ENCODE measurements at places on chromosomes 2 and 18.

DNA sequence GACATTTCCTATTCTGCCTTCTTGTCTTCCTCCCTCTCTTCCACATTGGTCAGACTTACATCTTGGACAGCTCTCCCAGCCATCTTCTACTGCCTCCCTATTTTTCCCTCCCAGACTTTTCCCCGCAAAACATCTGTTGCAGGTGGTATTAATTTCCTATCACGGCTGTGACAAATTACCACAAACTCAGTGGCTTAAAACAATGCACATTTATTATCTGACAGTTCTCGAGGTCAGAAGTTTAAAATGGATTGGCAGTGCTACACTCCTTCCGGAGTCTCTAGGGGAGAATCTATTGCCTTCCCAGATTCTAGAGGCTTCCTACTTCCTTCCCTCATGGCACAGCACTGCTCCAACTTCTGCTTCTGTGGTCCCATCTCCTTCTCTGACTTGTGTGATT is 33.3 kb downstream of the STRADB start:
- no peak for DNase-seq

GRCh38 chr18:58429442-58429841 is 199.4 kb downstream of the ALPK2 start:
- DNase-seq = no peak

- DNase-seq = no peak
Observed at GRCh38 chr18:9597609-9598008, 16.8 kb downstream of the PPP4R1 start.

DNA sequence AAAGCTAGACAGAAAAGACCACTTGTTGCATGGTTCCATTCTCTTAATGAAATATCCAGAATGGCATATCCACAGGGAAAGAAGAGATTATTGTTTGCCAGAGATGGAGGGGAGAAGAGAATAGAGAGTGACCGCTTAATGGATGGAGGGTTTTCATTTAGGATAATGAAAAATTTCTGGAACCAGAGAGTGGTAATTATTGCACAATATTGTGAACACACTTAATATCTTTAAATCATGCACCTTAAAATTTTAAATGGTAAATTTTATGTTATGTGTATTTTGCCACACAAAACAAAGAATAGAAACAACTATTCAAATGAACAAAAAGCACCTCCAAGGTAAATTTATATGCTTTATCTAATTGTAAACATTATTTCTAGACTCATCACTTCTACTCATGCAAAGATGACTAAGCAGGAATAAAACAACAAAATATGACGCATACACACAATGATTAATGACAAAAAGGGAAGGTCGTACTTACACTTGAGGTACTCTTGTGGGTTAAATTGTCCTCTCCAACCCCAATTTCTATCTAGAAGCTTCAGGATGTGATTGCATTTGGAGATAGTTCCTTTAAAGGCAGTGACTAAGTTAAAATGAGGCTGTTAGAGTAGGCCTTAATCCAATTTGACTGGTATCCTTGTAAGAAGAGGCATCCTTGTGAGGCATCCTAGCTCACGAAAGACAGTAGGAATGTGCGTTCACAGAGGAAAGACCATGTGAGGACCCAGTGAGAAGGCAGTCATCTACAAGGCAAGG is 18.7 kb upstream of the DHRS9 start:
- no peak for DNase-seq

DNA sequence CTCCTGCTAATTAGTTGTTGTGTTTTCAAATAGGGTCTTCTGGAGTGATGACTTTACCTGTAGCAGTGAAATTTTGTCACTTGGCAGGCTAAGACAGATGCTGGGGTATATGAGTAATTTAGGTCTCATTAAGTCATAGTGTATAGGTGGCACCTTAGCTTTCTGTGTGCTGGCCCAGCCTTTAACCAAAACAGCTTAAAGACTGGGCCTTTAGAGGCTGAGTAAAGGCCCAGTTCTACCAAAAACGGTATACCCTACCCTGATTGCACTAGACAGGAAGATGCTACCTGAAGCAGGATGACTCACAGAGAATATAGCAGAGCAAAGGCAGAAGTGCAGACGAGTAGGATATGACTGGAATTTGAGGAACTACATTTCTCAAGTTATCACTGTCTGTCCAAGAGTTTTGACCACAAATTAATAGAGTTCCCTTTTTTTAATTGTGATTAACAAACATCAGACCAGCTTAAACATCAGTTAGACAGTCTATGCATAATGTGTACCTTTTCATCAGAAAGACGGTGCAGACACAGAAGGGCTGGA is 337.9 kb upstream of the SALL3 start:
- no peak for DNase-seq

DNA sequence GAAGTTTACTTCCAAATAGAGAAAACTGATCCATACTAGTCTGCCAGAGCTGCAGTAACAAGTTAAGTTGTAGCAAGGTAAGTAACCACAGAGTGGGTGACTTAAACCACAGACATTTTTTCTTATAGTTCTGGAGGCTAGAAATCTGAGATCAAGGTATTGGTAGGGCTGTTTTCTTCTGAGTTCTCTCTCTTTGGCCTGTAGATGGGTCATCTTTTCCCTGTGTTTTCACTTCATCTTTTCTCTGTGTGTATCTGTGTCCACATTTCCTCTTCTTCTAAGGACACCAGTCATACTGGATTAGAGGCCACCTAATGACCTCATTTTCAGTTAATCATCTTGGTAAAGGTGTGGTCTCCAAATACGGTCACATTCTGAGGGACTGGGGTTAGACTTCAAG is 142.9 kb upstream of the MEX3C start:
- DNase-seq = no peak

DNA sequence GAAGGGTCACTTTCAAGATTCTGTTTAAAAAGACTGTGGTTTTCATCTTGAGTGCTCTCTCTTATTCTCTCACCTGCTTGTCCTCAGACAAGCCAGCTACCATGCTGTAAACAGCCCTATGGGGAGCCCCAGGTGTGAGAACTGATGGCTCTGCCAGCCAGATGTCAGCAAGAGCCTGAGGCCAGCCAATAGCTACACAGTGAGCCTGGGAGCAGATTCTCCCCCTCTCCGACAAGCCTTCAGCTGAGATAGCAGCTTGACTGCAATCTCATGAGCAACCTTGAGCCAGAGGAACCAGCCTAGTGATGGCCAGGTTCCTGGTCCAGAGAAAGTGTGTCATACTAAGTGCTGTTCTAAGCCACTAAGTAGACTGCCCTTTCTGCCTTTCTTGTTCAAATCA is 272.1 kb downstream of the NAPG start:
- no peak for DNase-seq

GRCh38 chr2:194105358-194105757 is 1551.7 kb upstream of the SLC39A10 start:
- DNase-seq = no peak

DNA sequence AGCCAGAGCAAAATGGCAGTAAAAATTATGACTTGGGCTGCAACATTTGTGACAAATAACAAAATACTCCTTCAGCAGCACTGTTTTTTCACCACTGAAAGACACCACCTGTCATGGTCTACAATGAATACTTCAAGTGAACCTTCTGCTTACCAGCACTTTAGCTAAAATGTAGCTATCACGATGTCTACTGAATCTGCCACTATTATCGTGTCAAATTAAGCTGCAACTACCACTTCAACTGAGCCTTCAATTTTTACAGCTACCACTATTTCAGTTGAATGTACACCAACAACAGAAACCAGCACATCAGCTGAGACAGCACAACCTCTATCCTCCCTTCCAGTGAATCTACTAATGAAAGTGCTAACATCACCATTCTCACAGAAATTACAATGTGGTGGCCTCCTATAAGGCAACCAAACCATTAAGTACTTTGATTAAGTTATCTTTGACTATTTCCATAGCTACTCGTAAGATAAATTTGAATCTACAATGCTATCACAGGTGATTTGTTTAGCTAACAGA is 10.8 kb upstream of the DYNAP start:
- no peak for DNase-seq

DNA sequence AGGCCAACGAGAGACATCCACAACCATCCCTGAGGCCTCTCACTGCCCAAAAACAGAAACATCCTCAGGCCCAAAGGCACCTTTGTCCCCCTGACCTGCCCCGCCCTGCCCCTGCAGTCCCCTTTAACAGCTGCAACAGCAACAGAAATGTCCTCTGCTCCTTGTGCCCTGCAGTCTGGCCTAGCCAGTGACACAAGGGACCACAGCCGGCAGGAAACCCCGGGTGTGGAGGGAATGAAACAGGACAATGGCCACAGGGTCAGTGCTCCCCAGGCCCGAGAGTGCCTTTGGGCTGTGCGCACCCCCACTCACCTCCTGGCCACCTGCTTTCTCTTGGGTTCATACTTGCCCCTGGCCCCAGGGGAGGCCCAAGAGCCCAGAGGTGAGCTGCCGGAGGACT is 35.6 kb downstream of the SNED1 start:
- no peak for DNase-seq

GRCh38 chr18:76604935-76605240 is 109.8 kb upstream of the ZNF516 start:
- no peak for DNase-seq

GRCh38 chr18:77037567-77037966 is 95.0 kb downstream of the MBP start:
- DNase-seq = no peak

- DNase-seq = no peak
Observed at GRCh38 chr2:16081316-16082200, 141.2 kb downstream of the MYCN start.

DNA sequence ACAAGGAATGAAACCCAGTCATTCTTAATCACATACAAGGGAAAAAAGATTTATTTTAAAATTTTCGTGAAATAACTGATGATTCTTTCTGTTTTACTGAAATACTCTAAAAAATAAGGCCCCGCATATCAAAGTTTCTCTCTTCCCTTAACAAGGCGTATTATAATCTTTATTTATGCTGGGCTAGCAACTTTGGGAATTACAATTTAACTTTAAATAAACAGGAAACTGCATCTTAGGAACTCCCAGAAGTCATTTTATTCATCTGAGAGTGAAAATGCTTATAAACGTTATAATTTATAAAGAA is 166.7 kb downstream of the TCF4 start:
- no peak for DNase-seq

GRCh38 chr18:49062832-49063226 is 112.1 kb upstream of the SMAD7 start:
- DNase-seq = no peak

DNA sequence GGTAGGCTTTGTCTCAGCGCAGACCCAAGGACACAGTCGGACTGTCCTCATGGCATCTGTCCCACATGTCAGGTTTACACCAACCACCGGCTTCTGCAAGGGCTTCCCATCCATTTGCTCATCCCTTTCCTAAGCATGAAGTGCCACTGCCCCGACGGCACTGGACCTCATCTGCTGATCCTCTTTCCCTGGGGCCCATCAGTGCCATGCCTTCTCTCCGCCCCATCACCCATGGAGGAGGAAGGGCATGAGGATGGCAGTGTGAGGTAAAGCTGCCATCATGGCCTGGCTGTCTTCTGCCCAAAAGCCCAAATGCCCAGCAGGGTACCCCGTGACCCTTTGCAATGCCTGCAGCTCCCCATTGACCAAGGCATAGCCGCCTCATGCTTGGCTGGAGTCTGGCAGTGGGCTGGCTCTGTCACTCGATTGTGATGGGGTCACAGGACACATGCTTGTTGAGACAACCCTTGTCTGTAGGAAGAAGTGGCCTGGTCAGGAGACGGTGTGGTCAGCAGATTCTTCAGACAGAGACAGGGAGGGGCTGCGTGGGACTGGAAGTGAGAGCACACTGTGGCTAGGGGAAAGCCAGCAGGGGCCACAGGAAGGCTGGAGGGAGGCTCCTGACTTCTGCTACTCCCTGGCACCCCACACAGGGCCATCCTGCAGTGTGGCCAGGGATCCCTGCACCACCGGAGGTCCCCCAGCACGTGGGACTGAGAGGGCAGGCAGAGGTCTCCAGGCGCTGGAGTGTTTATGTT is 493.7 kb upstream of the HS6ST1 start:
- no peak for DNase-seq

DNA sequence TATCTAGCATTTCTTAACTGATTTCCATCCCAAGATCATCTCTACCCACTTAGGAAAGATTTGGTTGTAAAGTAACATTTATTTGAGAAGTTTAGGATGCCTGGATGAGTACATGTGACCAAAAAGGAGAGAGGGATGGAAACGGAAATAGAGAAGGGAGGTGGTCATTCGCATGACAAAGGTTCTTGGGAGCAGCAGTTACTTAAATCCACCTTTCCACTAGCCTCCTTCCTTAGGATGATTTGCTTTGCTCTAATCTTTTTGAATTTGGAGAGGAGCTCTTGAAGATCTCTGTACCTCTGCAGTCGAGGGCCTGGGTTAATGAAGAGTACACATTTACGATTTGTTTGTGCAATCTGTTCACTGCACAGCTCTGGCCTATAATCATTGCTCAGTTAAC is 623.5 kb downstream of the EPHA4 start:
- no peak for DNase-seq

DNA sequence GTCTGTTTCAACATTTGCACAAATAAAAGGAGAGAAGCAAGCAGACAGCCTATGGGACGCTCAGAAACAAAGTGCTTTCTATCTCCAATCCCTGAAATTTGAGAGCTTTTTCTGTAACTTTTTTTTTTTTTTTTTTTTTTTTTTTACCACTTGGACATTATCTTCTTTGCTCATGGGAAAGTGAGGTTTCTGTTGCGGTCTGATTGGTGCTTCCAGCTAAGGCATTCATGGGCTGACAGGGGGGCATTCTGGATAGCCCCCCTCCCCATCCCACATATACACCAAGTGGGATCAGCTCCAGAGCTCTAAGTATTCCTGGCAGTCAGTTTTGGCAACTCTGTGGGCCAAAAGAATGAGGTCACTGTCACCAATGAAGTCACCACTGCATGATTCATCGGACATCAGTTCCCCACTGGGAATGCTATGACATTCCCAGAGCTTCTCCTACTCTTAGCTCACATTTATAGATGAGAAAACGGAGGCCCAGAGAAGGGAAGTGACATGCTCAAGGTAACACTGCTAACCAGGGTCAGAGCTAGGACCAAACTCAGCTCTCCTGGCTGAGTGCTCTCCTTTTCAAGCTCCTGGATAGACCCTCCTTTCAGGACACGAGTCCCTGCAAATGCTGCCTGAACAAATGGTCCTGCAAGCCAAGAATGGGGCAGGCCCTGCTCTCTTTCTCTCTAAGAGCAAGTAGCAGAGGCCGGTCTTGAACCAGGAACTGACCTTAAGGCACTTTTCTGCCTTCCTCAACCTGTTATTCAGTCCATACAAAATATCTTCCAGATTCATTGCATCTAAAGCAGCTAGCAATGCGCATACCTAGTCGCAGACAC is 61.3 kb downstream of the TMEM247 start:
- DNase-seq = no peak

- DNase-seq = no peak
Observed at GRCh38 chr2:68719912-68720311, 14.7 kb upstream of the ARHGAP25 start.

DNA sequence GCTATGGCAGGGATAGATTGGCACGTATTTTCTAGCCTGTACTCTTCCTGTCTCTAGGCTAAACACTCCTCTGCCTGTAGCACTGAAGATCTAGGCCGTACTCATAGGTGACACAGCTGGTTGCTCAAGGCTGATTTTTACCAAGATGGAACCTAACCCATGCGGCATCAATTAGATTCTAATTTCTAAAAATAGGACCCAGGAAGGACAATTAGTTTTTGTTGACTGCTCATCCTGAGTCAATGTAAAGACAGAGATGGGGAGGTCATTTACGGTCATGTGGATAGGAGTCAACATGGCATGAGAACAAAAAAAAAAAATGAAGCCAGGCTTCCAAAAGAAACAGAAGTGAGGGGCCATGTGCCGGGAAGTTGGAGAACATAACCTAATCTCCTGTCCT is 360.7 kb upstream of the ETAA1 start:
- no peak for DNase-seq

Data from stomach (tissue), 19 donors.